GDM1 (cell line): ENCODE measurements at places on chromosomes 4 and X.

- no peak for DNase-seq
Observed at GRCh38 chr4:169774466-169775445, 17.0 kb upstream of the HPF1 start.

DNA sequence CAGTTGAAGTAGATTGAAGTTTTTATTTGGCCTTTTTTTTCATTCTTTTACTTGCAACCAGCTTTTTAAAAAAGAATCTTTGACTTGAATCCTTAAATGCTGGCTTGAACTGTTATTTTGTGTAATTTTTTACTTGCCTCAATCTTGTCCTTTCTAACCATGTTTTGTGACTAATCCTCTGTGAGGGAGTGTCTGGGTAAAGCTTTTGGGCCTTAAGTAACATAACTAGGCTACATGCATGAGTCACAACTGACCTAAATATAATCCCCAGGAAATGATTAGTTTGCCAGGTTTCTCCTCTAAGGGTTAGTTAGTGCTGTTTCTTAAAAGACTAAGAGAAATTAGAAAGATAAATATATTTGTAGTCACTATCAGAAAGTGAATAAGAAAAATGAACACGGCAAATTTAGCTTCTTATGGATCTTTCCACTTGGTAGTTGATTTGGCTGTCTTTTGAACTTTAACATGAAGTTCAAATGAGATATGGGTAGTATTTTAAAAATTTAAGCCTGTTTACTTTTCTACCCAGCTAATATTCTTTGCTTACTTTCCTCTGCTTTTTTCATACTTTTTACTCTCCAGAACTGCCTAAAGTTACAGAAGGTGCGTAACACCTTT lies 13.0 kb downstream of the EXOC1 start:
- peak; percentile 1 for DNase-seq

- DNase-seq, result no peak
Observed at GRCh38 chrX:100368167-100368566, 41.9 kb downstream of the PCDH19 start.

DNA sequence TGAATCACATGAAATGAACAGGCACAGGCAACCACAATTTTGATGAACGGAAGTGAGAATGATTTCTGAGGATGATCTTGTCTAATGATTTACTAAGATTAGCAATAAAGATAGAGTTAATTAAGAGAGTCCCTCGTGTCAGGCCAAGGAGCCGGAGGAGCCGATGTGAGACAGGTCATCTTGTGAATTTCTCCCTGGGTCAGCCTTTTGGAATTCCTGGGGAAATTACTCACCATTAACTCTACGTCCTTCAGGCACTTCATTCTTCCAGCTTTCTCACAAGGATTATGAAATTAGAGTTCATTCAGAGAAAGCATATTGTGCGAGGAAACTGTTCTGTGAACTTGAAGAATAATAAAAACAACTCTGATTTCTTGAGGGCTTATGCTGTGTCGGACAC lies 86.7 kb downstream of the PSAPL1 start:
- DNase-seq, result no peak

DNA sequence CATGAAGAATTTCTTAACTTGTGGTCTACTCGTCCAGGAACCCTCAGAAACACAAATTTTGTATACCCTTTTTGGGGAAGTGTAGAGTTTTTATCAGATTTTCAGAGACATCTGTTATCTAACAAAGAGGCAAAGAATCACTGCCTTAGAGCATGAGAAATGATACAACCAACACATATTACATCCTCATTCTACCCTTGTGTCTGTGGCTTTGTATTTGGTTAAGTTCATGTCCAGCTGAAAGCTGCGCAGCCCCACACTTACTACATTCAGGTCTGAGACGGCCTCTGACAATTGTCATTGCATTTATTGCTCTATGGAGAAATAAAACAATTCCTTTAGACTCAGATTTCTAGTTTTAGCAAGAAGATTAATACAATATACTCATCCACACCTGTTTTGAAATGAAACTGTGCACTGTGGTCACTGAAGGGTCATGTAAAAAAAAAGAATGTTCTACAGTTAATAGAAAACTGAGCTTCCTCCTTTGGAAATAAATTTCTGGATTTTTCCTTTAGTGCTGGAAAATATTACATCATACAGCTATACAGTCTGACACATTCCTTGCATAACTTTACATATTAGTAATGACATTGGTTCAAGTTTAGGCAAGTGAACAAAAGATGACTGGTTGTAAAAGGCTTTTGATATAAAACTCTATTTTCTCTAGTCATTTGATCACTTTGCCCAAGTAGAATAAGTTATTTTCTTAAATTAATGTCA lies 39.8 kb downstream of the GLRB start:
- DNase-seq, result no peak

DNA sequence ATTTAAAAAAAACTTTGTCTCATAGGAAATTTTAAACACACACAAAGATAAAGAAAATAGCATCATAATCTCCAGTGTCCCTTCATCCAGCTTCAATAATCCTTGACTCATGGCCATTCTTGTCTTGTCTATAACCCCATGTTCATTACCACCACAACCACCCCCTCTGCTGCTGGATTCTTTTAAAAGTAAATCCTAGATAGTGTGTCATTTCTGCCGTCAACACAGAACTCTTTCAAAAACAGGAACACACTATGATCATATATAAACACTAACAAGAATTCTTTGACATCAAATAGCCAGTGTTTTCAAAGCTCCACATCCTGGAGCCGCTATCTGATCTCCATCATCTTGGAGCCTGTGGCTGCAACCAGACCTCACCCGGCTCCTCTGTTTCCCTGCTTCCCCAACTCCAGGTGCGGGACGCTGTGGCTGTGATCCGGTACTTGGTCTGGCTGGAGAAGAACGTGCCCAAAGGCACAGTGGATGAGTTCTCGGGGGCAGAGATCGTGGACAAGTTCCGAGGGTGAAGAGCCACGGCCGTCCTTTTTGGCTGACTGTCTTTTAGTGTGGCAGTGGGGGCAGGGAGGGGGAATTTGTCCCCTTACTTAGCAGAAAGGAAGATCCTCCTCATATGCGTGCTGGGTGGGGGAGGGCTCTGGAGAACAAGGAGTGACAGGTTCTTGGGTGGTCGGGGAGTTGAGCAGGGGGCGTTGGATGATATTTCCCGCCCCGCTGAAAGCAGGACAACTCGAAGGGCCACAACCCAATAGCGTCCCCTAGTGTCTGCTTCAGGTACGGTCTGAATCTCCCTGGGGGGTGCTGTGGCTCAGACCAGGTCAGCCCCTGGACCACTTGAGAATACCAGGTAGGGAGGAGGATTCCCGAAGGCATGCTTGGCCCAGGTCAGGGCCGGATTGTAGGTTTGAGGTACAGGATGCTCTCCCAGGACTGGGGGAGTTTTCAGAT lies 15.6 kb downstream of the XPNPEP2 start:
- DNase-seq, result no peak

- no peak for DNase-seq
Observed at GRCh38 chr4:100289946-100290345, 99.7 kb upstream of the DDIT4L start.

DNA sequence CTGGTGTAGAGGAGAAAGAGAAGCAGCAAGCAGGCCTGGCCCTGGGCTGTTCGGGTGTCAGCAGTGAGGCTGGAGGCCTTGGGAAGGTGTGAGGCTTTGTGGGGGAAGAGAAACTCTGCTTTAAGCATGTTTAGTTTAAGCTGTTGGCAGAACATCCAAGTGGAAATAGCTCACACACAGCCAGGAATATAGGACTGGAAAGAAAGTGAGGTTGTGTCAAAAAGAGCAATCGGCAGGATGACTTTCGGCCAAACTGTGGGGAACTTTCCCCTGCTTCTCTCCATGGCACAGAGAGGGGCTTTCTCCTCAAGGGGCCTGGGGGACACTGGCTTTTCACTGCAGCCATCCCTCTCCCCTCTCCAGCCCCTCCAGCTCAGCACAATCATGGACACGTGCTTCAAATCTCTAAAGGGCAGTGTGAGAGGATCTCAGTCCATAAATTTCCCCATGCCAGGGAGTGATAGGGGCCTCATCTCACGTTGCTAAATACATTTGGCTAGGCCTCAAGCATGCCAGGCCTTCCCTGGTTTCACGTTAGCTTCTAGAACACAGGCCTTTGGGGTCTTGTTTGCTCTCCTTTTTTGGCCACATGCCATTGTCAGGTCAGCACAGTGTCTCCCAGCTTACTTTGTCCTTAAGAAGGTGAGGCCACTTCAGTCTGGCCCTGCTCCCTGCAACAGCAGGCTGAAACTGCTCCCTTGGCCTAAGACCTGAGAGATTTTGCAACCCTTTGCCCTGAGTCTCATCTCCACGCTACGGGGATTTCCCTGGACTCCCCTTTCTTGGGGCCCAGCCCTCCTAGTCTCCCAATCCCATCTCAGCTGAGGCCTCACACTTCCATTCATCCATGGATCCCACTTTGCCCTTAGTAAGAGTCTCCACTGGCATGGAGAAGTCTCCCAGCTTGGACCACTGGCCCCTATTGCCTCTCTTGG lies 8.3 kb upstream of the CITED1 start:
- DNase-seq, result no peak

DNA sequence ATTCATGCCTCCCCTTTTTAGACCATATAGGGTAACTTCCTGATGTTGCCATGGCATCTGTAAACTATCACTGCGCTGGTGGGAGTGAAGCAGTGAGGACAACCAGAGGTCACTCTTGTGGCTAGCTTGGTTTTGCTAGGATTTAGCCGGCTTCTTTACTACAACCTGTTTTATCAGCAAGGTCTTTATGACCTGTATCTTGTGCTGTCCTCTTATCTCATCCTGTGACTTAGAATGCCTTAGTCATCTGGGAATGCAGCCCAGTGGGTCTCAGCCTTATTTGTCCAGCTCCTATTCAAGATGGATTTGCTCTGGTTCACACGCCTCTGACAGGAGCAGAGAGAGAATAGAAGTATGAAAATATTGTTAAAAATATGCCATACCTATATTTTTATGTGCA lies 355.7 kb downstream of the ADGRL3 start:
- DNase-seq, result no peak

GRCh38 chr4:146330392-146330791 lies 116.1 kb downstream of the REELD1 start:
- DNase-seq, result no peak

GRCh38 chrX:155876704-155877103 lies 4.4 kb upstream of the VAMP7 start:
- DNase-seq, result no peak

- no peak for DNase-seq
Observed at GRCh38 chr4:74087481-74087880, 11.5 kb downstream of the CXCL2 start.

- no peak for DNase-seq
Observed at GRCh38 chrX:36961590-36961989, 46.6 kb upstream of the FAM47C start.

DNA sequence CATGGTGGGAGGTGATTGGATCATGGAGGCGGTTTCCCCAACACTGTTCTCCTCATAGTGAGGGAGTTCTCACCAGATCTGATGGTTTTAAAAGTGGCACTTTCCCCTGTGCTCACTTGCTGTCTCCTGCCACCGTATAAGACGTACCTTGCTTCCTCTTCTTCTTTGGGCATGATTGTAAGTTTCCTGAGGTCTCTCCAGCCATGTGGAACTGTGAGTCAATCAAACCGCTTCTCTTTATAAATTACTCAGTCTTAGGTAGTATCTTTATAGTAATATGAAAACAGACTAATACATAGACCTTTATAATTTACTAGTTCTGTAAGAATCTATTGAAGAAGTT lies 82.5 kb upstream of the PITX2 start:
- no peak for DNase-seq

GRCh38 chrX:49257846-49258748 lies 6.4 kb downstream of the FOXP3 start:
- no peak for DNase-seq

- DNase-seq, result no peak
Observed at GRCh38 chrX:9612146-9612505, 147.3 kb downstream of the TBL1X start.

DNA sequence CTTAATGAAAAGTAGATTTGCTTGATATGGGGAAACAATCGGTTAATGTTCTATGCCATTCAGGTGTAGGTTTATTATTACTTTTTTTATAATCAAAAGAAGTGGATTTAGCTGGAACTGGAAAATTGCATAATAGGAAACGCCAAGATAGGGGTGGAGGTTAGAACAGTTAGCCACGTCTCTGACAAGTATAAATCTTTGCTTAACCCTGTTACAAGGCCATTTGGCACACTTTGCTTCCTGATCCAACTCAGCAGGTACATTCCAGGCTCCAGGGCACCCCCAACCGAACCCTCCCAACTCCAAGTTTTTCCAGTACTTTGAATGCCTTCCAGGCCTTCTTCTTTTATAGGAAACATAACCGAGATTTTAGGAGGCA lies 50.6 kb upstream of the ACSL4 start:
- no peak for DNase-seq
